C1 segment of cervical spinal cord (tissue), 14 donors: ENCODE measurements at places on chromosomes 5 and 9.

- no peak for DNase-seq
Measured at GRCh38 chr9:80197661-80198060, 625.9 kb downstream of the TLE4 start.

GRCh38 chr5:97100476-97100875 is 41.9 kb downstream of the LIX1 start:
- no peak for DNase-seq

GRCh38 chr9:93390953-93391515 is 60.5 kb upstream of the FAM120A start:
- DNase-seq, result no peak

DNA sequence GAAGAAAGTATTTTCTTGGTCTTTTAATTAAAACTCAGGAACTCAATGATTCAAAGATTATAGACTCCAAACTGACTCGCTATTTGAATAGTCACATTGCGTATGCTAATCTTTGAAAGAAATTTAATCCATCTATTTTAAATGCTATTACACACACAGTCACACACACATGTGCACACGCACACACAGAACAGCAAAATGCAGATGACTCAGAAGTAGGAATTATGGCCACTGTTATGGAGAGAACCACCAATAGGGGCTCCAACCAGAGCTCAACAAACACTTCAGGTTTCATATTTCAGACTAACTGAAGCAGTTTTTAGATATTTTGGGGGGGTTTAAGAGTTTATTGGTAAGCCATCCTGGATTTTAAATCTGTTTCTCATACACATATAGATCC is 1917.9 kb downstream of the EFNA5 start:
- no peak for DNase-seq

- no peak for DNase-seq
Measured at GRCh38 chr9:111013707-111014106, 24.6 kb downstream of the LPAR1 start.

- DNase-seq, result no peak
Measured at GRCh38 chr5:133391354-133392136, 220.8 kb downstream of the FSTL4 start.

- DNase-seq, result no peak
Measured at GRCh38 chr5:173851595-173852243, 36.4 kb upstream of the CPEB4 start.

- DNase-seq, result no peak
Measured at GRCh38 chr5:141960018-141960417, 2.0 kb upstream of the PCDH12 start.

DNA sequence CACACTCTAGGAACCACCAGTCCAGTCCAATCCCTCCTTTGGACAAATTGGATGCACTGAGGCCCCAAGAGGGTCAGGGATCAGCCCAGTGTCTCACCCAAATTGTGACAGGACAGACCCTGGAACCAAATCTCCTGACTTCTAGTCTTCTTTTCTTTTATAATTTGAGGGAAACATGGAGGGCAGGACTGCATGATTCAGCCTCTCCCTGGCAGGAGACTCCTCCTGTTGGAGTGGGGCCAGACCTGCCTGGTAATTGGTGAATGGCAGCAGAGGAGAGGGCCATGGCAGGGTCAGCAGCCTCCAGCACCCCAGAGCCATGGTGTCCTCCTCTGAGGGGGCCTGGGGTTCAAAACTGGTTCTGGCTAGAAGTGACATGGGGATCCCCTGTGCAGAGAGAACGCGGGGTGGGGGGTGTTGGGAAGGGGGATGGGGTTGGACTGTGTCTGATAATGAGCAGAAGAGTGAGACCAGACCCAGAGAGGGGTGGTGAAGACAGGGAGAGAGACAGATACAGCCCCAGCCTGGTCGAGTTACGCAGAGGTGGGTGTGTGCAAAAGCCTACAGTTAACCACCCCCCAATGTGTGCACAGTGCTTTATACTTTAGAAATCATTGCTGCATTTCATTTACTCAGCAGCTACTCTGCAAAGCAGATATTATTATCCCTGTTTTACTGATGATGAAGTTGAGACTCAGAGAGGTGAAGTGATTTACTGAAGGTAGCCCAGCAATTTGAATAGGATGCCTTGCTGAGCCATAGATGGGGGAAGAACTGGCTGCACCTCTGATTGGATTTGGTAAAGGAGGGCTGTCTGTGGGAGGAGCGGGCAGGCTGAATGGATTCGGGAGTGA is 3.8 kb upstream of the SYNPO start:
- DNase-seq, result no peak

GRCh38 chr9:123370108-123370507 is 14.1 kb downstream of the CRB2 start:
- DNase-seq, result no peak
